Activated gamma-delta T cell (primary cell): ENCODE measurements at places on chromosomes 13 and 19.

- DNase-seq, result no peak
These were observed 2.6 kb downstream of the HMG20B start for GRCh38 chr19:3575260-3575741.

DNA sequence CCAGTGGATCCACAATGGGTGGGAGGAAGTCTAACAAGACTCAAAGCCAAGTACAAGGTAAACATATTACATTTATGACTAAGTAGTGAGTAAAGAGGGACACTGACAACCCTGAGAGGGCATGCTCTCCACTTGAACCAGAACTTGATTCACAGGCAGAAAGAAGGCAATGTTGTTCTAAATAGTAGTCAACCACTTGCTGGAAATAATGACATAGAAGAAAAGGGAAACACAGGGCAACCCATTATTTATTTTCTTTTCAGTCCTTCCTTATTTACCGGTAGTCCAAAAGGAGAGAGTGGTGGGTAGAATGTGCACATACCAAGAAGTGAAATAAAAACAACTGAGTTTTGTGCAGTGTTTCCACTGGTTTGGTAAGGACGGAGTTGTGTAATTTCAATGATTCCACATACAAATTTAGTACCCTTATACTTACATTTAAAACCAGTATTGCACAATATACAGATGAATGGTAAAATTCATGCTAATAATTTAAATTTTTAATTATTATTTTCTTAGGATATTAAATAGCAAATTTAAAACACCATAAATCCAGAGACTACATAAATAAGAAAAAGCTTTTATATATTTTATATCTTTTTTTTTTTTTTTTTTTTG is 65.9 kb downstream of the ENOX1 start:
- no peak for DNase-seq

DNA sequence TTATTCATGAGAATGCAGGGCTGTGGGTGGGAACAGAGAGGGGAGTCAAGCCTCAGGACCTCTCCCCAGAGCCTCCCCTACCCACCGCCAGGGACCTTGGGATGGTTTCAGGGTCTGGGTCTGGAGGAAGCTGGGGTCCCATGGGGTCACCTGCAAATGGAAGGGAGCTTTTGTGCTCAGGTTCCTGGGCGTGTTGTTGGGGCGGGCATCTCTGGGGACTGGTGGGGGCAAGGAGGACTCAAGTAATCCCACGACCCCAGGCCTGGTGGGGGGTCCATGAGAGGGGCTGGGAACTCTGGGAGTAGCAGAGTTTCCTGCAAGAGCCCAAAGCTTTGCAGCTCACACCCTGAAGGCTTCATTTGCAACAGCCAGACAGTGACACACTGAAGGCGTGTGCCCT is 60.2 kb downstream of the UNC13A start:
- no peak for DNase-seq

GRCh38 chr13:112714376-112715174 is 24.7 kb downstream of the ATP11A start:
- DNase-seq, result no peak

DNA sequence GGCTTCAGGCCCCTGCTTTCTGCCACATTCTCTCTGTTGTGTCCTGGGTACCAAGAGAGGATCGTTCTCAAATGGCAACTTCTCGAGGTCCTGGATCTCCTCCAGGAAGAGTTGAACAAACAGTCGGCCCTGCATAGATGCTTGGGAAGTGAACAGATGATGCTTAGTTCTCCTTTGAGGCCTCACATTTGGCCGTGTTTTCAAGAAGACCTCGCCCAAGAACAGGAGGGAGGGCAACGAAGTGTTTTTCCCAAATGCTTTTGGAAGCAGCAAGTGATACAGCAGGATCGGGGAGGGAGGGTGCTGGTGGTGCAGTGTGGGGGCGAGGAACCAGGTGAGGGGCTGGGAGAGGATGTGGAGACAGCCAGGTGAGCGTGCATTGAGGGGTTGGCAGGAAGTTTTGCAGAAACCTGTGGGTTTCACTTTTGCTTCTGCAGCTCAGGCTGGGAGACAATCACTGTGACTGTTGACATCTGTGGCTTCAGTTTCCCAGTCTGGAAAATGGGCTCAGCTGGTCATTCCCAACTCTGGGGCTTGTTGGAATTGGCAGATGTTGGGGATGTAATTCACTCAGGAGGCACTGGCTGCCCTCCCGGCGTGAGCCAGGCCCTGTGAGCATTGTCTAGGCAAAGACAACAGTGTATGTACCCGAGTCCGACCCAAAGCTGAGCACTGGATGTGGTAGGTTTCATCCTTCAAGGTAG is 21.6 kb downstream of the MAST3 start:
- DNase-seq, result no peak

DNA sequence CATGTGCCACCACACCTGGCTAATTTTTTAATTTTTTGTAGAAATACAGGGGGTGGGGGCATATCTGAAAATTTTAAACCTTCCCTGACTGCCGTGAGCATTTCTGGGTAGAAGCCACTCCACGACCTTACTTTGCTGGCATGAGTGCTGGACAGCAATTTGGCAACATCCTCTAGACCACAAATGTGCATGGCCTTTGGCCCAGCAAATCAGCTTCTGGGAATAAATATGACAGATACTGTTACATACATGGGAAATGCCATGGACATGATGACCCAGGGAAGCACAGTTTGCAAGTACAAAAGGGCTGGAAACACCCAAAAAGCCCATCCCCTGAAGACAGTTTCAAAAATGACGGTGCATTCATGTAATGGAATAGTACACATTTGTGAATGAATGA is 3.2 kb upstream of the PVR start:
- DNase-seq, result no peak

DNA sequence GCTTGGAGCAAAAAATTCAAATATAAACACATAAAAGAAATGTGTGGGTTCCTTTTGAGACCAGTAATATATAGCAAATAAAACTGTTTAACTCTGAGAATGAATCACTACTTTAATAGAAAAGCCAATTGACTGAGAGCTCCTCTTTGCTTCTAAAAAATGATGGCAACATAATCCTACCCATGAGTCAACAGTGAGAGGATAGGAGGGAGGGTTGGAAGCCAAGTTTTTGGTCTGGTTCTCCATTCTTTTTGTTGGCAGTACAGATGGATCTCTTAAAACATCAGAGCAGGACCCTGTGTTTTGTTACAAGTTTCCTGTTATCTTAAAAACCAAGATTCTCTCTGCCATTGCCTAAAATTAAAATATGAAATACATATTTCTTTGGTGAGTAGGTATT is 50.0 kb upstream of the POSTN start:
- no peak for DNase-seq

DNA sequence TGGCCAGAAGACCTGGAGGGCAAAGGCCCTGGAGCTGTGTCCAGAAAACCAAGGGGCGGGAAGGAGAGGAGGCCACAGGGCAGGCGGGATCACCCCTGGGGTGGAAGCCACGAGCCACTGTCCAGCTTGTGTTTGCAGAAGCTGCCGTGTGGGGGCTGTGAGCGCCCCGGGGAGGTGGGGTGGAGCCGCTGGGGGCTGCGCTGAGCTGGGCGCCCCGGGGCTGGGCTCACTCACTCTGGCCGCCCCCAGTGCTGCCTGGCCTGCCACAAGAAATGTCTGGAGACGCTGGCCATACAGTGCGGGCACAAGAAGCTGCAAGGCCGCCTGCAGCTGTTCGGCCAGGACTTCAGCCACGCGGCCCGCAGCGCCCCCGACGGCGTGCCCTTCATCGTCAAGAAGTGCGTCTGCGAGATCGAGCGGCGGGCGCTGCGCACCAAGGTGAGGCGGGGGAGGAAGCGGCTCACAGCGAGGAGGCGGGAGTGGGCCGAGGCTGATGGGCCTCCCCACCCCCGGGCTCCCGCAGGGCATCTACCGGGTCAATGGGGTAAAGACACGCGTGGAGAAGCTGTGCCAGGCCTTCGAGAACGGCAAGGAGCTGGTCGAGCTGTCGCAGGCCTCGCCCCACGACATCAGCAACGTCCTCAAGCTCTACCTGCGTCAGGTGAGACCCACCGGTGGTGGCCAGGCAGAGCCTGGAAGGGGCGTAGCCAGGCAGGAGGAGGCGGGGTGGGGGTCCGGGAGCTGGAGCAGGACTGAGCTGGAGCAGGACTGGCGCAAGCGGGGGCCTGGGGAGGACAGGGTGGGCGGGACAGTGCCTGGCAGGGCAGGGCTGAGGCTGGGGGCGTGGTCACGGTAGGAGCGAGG is 13.6 kb downstream of the POLR2E start:
- DNase-seq, result no peak

DNA sequence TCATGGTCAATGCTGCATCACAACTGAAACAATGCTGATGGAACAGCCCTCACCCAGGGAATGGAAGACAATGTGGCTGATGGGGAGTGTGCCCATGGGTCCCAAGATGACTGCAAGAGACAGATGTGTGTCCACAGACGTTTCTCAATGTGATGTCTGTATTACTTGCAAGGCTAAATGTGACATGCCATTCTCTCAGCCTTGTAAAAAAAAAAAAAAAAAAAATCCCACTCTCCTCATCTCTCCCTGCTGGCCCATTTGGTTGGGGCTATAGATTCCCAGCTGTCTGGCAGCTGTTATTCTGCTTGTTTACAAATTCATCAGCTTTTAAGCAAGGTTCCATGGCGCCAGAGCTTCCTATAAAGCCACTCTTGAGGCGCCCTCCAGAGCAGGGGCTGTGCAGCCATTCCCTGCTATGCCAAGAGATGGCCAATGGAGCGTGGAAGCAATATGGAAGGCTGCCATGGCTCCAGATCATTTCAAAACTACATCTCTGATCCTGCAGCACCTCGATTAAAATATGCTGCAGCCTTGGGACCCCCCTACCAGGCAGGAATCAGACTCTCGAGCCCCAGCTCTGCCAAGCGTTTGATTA is 294.8 kb downstream of the FOXO1 start:
- DNase-seq, result no peak

DNA sequence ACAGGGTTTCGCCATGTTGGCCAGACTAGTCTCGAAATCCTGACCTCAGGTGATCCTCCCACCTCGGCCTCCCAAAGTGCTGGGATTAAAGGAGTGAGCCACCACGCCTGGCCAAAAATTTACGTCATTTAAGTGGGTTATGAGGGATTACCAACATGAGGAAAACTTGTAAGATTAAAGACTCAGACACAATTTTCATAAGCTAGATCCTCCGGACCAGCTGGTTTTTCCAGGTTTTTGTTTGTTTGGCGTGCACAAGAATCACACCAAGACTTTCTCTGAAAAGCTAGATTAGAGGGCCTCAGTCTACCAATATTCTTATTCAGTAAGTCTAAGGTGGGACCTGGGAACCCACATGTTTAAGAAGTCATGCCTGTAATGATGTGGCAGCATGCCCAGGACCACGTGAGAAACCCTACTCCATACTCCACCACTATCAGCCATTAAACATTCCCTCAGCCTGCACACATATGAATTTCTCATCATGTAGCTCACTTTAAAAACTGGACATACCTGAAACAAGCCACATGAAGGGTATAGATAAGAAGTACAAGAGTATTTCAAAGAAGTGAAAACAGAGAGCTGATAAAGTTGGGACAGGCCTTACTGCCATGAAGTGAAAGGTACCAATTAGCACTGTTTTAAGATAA is 25.7 kb downstream of the DIAPH3 start:
- DNase-seq, result no peak

GRCh38 chr19:1942934-1943555 is 2.1 kb downstream of the CSNK1G2 start:
- no peak for DNase-seq

DNA sequence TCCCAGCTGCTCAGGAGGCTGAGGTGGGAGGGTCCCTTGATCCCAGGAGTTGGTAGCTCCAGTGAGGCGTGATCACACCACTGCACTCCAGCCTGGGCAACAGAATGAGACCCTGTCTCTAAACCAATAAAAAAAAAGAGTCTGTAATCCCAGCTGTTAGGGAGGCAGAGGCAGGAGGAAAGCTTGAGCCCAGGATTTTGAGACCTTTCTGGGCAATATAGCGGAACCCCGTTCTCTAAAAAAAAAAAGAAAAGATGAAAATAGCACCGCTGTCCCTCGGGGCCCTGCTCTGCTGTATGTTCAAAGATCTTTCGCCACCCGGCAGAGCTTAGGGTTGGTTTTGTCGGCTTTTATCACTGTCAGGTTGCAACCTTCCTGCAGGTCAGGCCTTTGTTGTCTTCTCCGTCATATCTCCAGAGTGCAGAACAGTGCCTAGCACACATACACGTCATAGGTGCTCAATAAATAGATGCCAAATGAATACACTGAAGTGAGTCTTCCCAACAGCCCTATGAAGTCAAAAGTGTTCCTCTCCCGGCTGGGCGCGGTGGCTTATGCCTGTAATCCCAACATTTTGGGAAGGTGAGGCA is 13.4 kb upstream of the BCAM start:
- no peak for DNase-seq

- DNase-seq, result no peak
These were observed 27.9 kb upstream of the NDUFS7 start for GRCh38 chr19:1355568-1356507.

GRCh38 chr13:106996867-106997618 is 429.1 kb upstream of the ARGLU1 start:
- no peak for DNase-seq

- no peak for DNase-seq
These were observed 13.9 kb upstream of the TPTE2 start for GRCh38 chr13:19575230-19575629.

DNA sequence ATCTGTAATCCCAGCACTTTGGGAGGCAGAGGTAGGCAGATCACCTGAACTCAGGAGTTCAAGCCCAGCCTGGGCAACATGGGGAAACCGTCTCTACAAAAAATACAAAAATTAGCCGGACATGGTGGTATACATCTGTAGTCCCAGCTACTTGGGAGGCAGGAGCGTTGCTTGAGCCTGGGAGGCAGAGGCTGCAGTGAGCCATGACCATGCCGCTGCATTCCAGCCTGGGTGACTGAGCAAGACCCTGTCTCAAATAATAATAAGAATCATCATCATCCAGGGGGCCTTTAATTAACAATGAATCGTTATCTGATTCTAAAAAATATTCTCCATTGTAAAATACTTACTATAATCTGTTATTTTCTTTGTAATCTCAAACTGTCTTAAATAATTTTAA is 283.4 kb downstream of the DACH1 start:
- DNase-seq, result no peak

- DNase-seq, result no peak
These were observed 1368.1 kb downstream of the EFNB2 start for GRCh38 chr13:105167385-105167784.

DNA sequence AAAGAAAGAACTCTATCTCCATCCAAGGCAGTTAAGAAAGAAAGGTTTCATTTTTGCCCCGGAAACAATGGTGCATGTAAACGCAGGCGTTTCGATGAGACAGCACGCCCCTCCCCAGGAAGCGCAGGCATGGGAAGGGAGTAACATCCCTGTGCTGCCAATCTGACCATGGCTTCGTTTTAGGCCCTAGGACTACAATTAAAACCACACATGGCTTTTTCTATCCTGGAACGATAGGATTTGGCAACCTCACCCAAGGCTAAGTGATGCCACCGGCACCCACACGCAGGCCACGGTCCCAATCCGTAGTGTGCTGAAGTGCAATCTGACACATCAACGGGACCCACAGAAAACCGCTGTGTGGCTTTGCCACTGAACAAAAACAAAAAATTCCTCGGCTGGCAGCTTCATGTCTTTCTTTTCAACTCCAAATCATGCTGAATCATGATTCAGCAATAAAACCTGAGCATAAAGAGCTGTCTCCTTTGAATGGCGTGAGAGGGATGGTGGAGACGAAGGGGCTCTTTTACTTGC is 24.2 kb downstream of the RANBP3 start:
- no peak for DNase-seq

- DNase-seq, result no peak
These were observed 4.5 kb downstream of the CDC37 start for GRCh38 chr19:10398819-10399218.
